ENCODE measurements at places on chromosomes 4 and X. TPM values are rescaled to one million over a fixed set of nuclear protein-coding genes. Genes with fewer than 3 reads are reported as not detected.
A peak's percentile ranks its signal among the peaks of the same experiment; 100 is the strongest.

DNA sequence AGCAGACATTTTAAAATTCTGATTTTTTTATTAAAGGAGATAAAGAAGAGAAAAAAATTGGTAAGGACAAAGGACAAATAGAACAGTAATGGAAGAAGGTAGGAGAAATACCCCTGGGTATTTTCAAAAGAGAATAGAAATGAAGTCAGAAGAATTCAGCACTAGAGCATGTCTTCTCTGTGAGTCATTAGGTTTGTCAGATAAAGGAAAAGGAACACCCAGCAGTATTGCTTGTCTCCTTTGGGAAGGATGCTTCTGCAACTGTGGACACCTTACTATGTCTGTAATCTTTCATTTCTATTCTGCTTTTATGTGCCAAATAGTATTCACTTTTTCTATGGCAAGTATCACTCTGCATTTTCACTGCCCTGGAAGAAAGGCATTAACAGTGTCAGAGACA lies 24.0 kb upstream of the PCDH7 start:
- H3K4me1 ChIP-seq, result no peaks in the 10 kb centered on the region
- H3K36me3 ChIP-seq, result no peaks in the 10 kb centered on the region
- no peak for DNase-seq
- no peak overlapping the region for H3K4me3 ChIP-seq
- H3K27ac ChIP-seq, result no peak overlapping the region

Gene FAM53A
- total RNA-seq, result 1.6 TPM

DNA sequence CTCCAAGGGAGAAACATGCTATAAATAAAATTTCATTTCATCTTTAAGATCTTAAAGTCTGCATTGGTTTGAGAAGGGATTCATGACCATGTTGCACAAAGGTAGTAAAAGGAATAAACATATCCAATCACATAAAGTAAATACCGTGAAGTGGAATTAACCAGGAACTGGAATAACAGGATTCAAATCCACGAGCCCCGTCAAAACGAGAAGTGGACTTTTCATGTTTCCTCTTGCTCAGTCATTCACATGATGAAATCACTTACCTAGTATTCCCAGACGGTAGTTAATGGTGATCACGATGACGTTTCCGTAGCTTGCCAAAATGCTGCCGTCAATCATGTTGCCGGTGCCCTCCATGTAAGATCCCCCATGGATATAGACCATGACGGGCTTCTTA lies 199.7 kb downstream of the NLGN4X start:
- H3K27ac ChIP-seq, result no peak overlapping the region
- H3K4me1 ChIP-seq, result no peaks in the 10 kb centered on the region
- H3K4me3 ChIP-seq, result no peak overlapping the region
- no peaks in the 10 kb centered on the region for H3K36me3 ChIP-seq
- H3K27me3 ChIP-seq, result peaks cover 5% of the 10 kb centered on the region

- H3K27ac ChIP-seq, result no peak overlapping the region
- no peaks in the 10 kb centered on the region for H3K36me3 ChIP-seq
- no peaks in the 10 kb centered on the region for H3K4me1 ChIP-seq
- no peak overlapping the region for H3K4me3 ChIP-seq
- H3K27me3 ChIP-seq, result no peaks in the 10 kb centered on the region
Measured at GRCh38 chr4:35925806-35926205, 318.5 kb downstream of the ARAP2 start.

DNA sequence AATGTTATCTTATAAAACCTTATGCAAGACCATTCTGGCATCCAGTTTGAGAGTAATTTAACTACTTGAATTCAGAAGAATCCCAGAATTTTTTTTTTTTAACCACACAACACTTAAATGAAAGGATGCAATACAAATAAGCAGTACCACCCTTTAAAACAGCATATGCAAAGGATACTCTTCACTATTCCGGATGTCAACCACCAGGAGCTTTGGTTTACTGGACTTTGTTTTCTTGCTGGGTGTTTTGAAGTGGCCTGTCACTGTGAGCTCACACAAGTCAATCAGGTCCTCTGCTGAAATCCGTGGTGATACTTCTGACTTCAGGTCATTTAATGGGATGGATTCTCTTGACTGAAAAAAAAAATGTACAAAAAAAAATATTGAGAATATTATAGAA lies 200.0 kb downstream of the TBCK start:
- H3K4me1 ChIP-seq, result no peaks in the 10 kb centered on the region
- H3K27ac ChIP-seq, result no peak overlapping the region
- no peak for DNase-seq

Gene FAM9B
- not detected for total RNA-seq

DNA sequence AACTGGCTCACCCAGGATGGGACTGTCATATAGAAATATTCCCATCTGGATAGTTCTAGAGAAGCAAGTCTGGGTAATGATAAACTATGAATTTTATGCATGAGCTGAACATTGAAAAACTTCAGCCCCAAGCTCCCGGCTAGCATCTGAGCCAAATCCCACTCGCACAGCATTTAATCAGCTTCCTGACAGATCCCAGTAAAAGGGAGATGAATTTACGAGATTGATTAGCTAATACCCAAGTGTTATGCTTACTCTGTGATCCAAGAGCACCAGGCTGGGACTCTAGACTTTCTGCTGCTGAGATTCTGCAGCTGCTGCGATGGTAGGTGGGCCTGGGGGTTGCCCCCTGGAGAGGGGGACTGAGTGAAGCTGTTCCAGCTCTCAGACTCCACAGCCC lies 28.0 kb downstream of the FRMPD3 start:
- H3K36me3 ChIP-seq, result no peaks in the 10 kb centered on the region
- DNase-seq, result no peak
- no peak overlapping the region for H3K4me3 ChIP-seq
- no peak overlapping the region for H3K27ac ChIP-seq

GRCh38 chr4:28548594-28548993 lies 1688.0 kb downstream of the STIM2 start:
- no peaks in the 10 kb centered on the region for H3K27me3 ChIP-seq
- peak overlapping the region; percentile 22 for H3K27ac ChIP-seq
- H3K4me3 ChIP-seq, result no peak overlapping the region
- H3K36me3 ChIP-seq, result no peaks in the 10 kb centered on the region
- DNase-seq, result peak; percentile 44

Gene PWWP3B
- total RNA-seq, result 28.0 TPM

DNA sequence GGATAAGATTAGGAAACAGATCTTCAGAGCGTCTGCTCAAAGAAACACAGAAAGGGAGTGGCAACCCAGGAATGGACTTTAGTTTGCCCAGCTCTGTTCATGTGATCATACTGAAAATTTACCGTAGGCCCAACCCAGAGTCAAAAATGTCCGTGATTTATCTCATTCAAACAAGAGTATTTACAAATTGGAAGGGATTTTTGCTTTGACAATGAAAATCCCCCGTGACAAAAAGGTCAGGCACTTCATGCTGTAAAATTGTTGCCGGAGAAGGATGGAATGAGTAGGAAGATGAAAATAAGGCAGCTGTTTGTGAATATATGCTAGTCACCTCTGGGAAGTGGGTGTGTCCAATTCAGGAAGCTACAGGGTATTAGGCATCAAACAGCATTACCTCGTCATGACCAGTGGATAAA lies 1.2 kb downstream of the SULT1B1 start:
- H3K27me3 ChIP-seq, result no peaks in the 10 kb centered on the region
- no peak overlapping the region for H3K4me3 ChIP-seq
- no peaks in the 10 kb centered on the region for H3K4me1 ChIP-seq
- DNase-seq, result no peak
- H3K36me3 ChIP-seq, result no peaks in the 10 kb centered on the region

GRCh38 chr4:183405303-183405702 lies 39.1 kb upstream of the CDKN2AIP start:
- DNase-seq, result no peak
- no peak overlapping the region for H3K4me3 ChIP-seq
- H3K27ac ChIP-seq, result no peak overlapping the region

DNA sequence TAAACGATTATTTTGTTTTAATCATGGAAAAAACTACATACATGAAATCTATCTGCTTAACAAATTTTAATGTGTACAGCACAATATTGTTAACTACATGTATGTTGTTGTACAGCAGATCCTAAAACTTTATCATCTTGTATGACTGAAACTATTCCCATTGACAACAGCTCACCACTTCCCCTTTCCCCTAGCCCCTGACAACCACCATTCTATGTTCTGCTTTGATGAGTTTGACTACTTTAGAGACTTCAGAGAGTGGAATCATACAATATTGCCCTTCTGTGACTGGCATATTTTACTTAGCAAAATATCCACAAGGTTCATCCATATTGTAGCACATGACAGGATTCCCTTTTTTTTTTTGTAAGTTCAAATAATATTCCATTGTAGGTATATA lies 185.9 kb downstream of the CFAP299 start:
- DNase-seq, result no peak
- H3K4me3 ChIP-seq, result no peak overlapping the region
- no peak overlapping the region for H3K27ac ChIP-seq
- H3K36me3 ChIP-seq, result no peaks in the 10 kb centered on the region
- no peaks in the 10 kb centered on the region for H3K4me1 ChIP-seq
- no peaks in the 10 kb centered on the region for H3K27me3 ChIP-seq

Gene FGFBP1
- total RNA-seq, result not detected

DNA sequence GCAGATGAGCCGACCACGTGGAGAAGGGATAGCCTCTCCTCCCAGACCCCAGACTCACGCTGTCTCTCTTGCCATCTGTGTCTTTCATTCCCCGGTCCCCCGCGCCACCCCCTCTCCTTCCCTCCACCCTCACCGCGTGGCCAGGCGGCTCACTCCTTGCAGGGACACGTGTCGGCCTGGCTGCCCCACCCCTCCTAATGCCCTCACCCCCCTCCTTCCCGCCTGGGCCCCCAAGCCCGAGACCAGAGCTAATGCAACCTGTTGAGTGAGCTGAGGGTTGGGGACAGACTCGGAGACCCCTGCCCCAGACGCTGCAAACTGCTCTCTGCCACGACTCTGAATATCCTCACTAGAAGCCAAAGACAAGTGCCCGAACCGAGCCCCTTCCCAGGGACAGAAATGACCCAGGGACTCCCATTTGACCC lies 1.8 kb downstream of the SLC38A5 start:
- peaks cover 18% of the 10 kb centered on the region for H3K27me3 ChIP-seq
- H3K4me3 ChIP-seq, result peak overlapping the region; percentile 15
- no peak overlapping the region for H3K27ac ChIP-seq

DNA sequence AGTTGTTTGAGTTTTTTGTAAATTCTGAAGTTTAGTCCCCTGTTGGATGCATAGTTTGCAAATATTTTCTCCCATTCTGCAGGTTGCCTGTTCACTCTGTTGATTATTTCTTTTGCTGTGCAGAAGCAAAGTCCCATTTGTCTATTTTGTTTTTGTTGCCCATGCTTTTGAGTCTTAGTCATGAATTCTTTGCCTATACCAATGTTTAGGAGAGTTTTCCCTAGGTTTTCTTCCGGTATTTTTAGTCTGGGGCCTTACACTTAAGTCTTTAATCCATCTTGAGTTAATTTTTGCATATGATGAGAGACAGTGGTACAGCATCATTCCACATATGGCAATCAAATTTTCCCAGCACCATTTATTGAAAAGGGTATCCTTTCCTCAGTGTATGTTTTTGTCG lies 405.8 kb upstream of the RPS6KA3 start:
- H3K27me3 ChIP-seq, result no peaks in the 10 kb centered on the region
- no peak overlapping the region for H3K27ac ChIP-seq
- no peaks in the 10 kb centered on the region for H3K4me1 ChIP-seq
- H3K4me3 ChIP-seq, result no peak overlapping the region
- no peaks in the 10 kb centered on the region for H3K36me3 ChIP-seq

DNA sequence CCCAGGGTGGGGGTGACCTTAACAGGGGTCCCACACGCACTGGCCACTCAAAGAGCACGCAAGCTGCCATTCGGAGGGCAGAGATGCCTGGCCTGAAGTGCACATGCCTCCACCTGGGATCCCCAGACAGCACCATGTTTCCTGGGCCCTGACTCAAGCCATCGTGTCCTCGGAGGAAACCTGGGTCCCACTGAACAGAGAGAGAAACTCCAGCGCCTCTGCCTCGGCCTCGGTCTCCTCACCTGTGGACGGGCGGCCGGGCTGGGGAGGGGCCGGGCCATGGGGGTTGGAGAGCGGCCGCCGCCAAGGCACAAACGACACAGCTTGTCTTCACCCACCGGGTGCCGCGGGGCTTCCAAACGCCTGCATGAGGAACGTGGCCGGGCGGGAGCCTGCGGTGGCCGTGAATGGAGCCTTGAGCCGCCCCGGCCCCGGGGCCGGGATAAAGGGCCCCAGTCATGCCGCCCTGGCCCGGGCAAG lies 30.0 kb upstream of the FGFR3 start:
- no peak for DNase-seq
- no peak overlapping the region for H3K4me3 ChIP-seq
- no peak overlapping the region for H3K27ac ChIP-seq
- peaks cover 34% of the 10 kb centered on the region for H3K4me1 ChIP-seq
- peaks cover 27% of the 10 kb centered on the region for H3K27me3 ChIP-seq

DNA sequence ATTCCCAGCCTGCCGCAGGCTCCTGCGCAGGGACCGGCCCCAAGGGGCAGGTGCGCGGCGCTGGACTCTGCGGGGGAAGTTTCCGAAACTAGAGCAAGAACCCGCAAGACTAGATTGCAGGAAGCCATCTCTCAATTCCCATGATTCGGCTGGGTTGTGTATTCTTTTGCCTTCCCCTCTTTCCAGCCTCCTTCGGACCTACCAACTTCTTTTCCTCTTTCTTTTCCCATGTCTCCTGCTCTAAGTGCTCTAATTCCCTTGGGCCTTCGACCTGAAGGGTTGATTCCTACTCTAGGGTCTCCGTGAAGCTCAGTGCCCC lies 645 bp upstream of the OPHN1 start:
- peak overlapping the region; percentile 77 for H3K4me3 ChIP-seq
- H3K4me1 ChIP-seq, result peaks cover 10% of the 10 kb centered on the region
- H3K27me3 ChIP-seq, result peaks cover 20% of the 10 kb centered on the region

DNA sequence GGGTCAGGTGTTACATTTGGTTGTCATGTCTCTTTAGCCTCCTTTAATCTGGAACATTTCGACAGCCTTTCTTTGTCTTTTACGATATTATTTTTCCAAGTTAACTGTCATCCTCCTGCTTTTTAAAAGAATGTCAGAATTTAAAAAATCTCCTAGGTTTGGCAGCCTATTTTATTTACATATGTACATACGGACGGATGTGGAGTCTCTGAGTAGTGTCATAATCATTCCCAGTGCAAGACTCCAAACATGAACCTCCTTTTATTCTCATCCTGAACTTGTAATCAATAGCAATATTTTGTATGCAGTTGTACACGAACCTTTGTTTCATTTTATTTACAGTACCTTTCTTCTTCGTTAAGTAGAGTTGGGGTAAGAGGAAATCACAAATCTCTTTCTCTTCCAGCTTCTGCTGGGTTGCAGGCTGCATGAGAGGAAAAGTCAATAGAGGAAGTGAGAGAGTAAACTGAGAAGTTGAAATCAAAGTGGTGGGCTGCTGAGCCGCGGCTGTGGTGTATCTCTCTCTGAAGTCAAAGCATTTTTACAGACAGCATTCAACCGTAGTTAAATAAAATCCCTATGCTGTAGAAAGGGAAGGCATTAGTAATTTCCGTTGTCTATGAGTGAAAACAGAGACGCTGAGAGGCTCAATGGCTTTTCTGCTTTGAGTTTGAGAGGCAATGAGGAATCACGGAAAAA lies 53.9 kb upstream of the RPS6KA3 start:
- no peak overlapping the region for H3K4me3 ChIP-seq
- DNase-seq, result peak; percentile 55
- no peaks in the 10 kb centered on the region for H3K36me3 ChIP-seq
- H3K27ac ChIP-seq, result no peak overlapping the region

Gene AFP
- total RNA-seq, result 1.2 TPM

Gene CENPE
- total RNA-seq, result 6.0 TPM

Gene EPHA5
- 0.66 TPM for total RNA-seq

Gene PRRG3
- 12.6 TPM for total RNA-seq

Gene FREM3
- 0.13 TPM for total RNA-seq

Gene SMIM10L2A
- 1.6 TPM for total RNA-seq

Data from muscle of leg (tissue), 16 donors.